ENCODE measurements at places on chromosomes 5 and 9. TPM values are rescaled to one million over a fixed set of nuclear protein-coding genes. Genes with fewer than 3 reads are reported as not detected.

Gene CRB2
- total RNA-seq, result not detected

Gene FBP1
- 5.1 TPM for total RNA-seq

- H3K4me3 ChIP-seq, result no peak overlapping the region
- no peaks in the 10 kb centered on the region for H3K27me3 ChIP-seq
- DNase-seq, result no peak
- H3K27ac ChIP-seq, result no peak overlapping the region
- peaks cover 6% of the 10 kb centered on the region for H3K4me1 ChIP-seq
Measured at GRCh38 chr5:169695919-169696490, 58.9 kb downstream of the DOCK2 start.

- H3K27ac ChIP-seq, result no peak overlapping the region
- DNase-seq, result no peak
- H3K36me3 ChIP-seq, result no peaks in the 10 kb centered on the region
- peaks cover 20% of the 10 kb centered on the region for H3K27me3 ChIP-seq
- H3K4me3 ChIP-seq, result no peak overlapping the region
Measured at GRCh38 chr9:135447126-135447525, 32.5 kb upstream of the PPP1R26 start.

Gene WDR38
- total RNA-seq, result not detected

DNA sequence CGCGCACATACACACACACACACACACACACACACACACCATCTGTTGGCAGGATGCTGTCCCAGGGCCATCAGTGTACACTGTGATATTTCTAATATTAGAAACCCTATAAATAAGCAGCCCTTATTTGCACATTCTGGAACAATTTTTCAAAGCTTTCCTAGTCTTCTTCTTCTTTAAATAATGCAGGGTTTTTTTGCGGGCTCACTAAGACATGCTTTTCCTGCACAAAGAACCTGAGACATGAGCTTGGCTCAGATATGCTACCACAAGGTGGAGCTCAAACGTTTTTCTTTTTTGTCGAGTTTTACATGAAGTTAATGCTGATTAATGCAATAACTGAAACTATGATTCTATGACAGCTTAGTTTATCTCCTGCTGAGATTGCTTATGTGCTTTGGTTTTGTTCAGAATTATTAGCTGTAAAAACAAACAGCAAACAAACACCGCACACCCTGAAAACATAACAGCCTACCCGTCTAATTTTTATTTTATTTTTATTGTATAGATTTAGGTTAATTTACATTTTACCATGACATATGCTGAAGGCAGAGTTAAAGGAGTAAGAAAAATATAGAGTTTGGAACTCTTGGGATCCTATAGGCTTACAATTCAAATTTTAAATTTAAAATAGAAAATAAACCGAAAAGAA, 95.8 kb downstream of the ALDH1A1 start:
- H3K4me3 ChIP-seq, result no peak overlapping the region
- H3K4me1 ChIP-seq, result peaks cover 4% of the 10 kb centered on the region
- H3K27ac ChIP-seq, result no peak overlapping the region
- no peak for DNase-seq
- H3K36me3 ChIP-seq, result no peaks in the 10 kb centered on the region

Gene IFNB1
- not detected for total RNA-seq

Gene IER5L
- total RNA-seq, result 2.4 TPM

DNA sequence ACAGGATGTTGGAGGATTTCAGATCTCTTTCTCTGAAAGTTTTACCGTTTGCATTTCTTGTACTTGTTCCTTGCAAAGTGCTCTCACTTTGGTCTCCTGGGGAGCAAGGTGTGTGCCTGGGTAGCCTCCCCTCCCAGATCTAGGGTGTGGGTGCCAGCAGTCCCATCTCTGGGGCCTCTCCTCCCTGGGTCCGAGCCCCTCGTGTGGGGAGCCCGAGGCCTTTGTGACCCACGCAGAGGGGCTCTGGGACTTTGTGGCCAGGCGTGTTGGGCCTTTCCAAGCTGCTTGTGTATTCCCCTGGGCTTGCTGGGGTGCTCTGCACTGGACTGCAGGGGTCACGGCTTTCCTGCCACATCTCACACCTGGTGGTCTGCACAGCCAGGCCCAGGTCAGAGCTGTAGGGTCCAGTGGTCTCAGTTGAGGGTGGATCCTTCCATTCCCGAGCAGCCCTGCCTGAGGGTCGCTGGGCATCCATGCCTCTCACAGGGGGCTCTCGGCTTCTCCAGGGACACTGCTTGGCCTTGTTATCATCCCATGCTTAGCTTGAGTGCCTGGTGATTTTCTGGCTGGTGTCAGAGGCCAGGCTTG, 96.3 kb downstream of the CACNA1B start:
- H3K4me1 ChIP-seq, result peaks cover 2% of the 10 kb centered on the region
- no peak overlapping the region for H3K27ac ChIP-seq
- H3K27me3 ChIP-seq, result peaks cover 41% of the 10 kb centered on the region
- DNase-seq, result no peak
- peaks cover 8% of the 10 kb centered on the region for H3K36me3 ChIP-seq

GRCh38 chr5:133117166-133117911, 65.5 kb downstream of the HSPA4 start:
- no peaks in the 10 kb centered on the region for H3K36me3 ChIP-seq
- no peaks in the 10 kb centered on the region for H3K27me3 ChIP-seq
- DNase-seq, result no peak
- no peak overlapping the region for H3K27ac ChIP-seq

- H3K27me3 ChIP-seq, result peaks cover 4% of the 10 kb centered on the region
- peaks cover 7% of the 10 kb centered on the region for H3K4me1 ChIP-seq
Measured at GRCh38 chr9:133794016-133794760, 56.0 kb upstream of the SARDH start.

Gene SLC36A3
- not detected for total RNA-seq

GRCh38 chr5:58972301-58972700, 389.4 kb downstream of the RAB3C start:
- DNase-seq, result no peak
- no peaks in the 10 kb centered on the region for H3K27me3 ChIP-seq
- peaks cover 6% of the 10 kb centered on the region for H3K36me3 ChIP-seq
- peaks cover 10% of the 10 kb centered on the region for H3K4me1 ChIP-seq
- no peak overlapping the region for H3K4me3 ChIP-seq

Gene PPP3R2
- total RNA-seq, result not detected

Measured in T-helper 17 cell (primary cell).